ENCODE measurements at places on chromosomes 7 and 10.

DNA sequence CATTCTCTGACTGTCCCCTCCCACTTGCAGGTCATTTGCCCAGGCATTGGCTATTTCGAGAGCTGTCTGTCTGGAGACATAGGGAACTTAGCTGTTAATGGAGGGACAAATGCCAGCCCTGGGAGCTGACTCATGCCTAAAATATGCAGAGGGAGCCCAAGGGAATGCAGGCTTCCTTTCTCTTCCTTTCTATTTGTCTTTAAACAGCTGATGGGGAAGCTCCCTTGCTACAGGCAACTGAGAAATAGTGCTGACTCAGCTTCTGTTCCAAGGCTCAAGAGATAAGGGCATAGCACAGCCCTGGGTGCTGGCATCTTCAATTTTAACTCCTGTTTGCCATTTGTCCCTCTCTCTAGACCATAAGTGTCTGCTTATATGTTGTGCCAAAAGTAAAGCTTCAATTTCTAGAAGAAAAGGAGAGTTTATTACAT is 82.7 kb upstream of the C1GALT1 start:
- peak; percentile 94 for DNase-seq

DNA sequence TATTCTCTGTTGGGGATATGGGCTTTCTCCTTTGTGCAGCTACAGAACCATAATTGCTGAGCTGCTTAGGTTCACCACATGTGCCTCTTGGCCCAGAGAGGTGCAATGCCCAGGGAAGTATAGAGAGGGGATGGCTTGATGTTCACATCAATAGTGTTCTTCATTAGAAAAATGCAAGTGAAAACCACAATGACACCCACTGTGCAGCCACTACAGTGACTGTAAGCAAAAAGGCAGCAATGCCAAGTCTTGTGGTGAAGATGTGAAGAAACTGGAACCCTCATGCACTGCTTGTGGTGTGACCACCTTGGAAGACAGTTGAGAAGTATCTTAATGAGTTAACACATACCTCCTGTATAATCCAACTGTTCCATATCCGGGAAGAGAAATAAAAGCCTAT is 318.9 kb upstream of the ZMIZ1 start:
- DNase-seq, result no peak

DNA sequence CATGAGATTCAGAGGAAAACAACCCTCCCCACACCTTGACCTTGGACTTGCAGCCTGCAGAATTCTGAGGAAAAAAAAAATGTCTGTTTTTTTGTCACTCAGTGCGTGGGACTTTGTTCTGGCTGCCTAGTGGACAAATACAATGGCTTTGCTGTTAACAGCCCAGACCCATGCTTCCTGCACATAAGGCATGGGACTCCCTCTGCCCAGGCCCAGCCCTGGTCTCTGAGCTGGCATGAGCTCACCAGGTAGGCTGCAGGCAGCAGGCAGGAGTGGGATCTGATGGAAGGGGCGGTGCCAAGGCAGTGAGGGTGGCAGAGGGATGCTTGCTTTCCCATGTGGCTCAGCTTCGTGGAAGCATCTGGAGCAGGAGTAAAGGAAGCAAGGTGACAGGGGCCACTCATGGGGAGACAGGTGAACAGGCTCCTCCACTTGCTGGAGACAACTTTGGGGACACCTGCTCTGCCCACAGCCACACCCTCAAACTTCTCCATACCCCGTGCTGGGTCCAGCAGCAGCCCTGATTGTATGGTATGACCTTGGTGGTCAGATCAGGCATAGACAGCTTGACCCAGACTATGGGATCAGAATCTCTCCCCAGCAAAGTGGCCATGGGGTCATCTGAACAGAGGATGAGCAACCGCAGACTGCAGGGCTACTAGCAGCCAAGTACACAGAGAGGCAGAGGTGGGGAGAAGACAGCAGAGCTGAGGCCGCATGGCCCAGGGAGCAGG is 27.0 kb downstream of the ANXA8 start:
- DNase-seq, result no peak

GRCh38 chr10:74799721-74800221 is 26.6 kb upstream of the KAT6B start:
- no peak for DNase-seq

GRCh38 chr10:115945701-115946445 is 327.1 kb downstream of the GFRA1 start:
- no peak for DNase-seq

- no peak for DNase-seq
Observed at GRCh38 chr10:62916141-62916603, 100.0 kb upstream of the EGR2 start.

DNA sequence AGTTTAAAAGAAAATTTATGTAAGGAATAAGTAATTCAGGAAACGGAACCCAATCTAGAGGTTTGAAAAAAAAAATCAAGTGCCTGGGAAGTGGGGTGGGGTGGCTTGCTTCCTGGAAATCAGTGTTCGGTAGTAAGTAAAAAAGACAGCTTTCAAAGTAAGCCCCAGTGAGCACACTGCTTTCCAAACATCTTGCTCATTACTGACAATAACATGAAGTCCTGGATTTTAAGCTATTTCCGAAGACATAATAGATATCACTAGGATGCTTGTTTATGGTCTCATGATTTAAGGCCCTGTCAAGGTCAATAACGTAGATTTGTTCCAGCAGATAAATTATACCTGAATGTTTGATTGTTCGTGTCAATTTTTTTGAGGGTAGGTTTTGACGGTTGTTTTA is 1.3 kb downstream of the STAMBPL1 start:
- no peak for DNase-seq

DNA sequence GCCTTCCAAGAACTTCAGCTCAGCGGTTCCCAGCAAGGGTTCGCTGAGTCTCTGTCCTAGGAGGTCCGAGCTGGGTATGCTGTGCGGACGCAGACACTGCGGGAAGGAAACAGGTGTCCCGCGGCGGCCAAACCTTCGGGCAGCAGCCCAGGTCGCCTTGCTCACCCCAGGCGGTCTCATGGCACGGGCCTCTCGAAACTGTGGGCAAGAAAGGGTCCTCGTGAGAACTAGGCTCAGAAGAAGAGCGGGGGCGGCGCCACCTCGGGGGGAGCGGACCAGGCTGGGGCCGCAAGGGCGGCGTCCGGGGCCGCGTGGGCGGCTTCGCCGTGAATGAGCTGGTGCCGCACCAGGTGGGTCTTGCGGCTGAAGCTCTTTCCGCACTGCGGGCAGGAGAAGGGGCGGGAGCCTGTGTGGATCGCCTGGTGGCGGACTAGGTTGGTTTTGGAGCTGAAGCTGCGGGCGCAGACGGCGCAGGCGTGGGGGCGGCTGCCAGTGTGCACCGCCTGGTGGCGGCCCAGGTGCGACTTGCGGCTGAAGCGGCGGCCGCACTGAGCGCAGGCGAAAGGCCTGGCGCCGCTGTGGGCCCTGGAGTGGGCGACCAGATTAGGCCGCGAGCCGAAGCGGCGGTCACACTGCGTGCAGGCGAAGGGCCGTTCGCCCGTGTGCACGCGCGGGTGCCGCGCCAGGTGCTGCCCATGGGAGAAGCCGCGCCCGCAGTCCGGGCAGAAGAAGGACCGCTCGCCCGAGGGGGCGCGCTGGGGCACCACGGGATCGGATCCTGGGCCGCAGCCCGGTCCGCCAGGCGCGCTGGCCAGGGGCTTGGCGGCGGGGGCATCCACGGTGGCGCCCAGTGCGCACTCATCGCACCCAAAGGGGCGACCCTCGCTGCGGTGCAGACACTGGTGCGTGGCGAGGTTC is 8.6 kb downstream of the ZNF467 start:
- no peak for DNase-seq

DNA sequence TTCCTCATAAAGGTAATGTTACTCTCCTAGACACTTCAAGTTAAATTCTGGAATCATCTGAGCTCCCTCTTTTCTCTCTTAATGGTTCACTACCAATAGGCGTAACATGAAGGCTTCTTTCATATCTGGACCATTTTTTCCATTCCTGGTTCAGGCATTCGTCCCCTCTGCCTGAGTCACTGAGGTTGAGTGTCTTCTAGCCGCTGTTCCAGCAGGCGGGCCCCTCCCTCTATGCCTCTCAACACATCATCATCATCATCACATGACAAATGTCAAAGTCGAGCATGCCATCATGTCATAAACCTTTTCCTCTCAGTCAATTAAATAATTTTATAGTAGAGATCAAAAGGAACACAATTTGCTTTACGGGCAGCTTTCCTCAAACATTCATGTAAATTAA is 168.9 kb upstream of the ASAH2 start:
- peak; percentile 31 for DNase-seq

- DNase-seq, result no peak
Observed at GRCh38 chr10:113414543-113414942, 138.3 kb upstream of the HABP2 start.

DNA sequence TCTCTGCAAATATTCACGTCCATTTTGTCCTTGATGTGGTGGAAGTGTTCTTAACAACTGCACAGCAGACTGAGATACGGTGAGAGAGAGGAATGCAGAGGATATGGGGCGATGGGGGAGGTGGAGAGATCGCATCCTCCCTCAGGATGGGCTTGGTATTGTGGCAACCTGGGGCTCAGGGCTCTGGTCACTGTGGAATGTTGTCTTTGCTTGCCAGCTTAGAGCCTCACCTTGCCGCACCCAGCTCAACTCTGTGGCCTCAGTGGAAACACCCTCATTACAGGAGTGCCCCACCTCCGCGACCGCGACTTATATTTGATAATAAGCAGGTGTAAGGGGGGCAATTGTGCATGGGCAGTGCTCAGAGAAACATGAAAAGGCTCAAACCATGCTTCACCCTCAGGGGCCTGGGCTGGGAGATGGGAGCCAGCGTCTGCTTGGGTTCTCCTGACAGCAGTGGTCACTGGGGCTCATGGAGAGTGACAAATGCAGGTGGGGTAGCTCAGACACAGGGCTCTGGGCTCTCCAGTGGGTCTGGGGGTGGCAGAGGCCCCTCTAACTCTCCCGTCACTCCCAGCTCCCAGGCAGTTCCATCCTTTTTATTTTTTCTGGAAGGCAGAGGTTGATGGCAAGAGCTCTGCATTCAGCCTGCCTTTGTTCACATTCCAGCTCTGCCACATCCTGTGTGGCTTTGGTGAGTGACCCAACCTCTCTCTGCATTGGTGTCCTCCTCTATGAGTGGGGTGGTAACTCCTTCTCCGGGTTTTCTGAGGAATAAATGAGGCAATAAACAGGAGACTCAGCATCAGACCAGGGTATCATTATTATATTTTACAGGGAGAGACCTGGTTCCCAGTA is 43.1 kb upstream of the EMX2 start:
- DNase-seq, result no peak

GRCh38 chr10:50228672-50229071 is 22.6 kb downstream of the ASAH2 start:
- no peak for DNase-seq

DNA sequence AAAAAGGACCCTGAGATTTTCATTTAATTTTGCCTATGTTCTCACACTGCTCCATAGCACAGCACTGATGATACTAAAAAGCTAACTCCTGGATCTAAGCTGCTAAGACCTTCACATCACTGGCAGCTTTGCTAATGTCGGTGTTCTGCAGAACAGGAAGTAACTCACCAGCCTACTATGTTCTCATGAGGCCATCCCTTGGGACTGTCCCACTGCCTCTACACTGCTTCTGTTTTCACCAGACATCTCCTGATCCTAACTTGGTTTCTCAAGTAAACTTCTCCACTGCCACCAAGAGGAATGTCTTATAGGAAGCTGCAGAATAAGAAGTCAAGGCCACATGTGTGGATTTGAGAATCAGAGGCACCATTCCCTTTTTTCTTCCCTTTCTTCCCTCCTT is 15.1 kb downstream of the HTR7 start:
- no peak for DNase-seq

DNA sequence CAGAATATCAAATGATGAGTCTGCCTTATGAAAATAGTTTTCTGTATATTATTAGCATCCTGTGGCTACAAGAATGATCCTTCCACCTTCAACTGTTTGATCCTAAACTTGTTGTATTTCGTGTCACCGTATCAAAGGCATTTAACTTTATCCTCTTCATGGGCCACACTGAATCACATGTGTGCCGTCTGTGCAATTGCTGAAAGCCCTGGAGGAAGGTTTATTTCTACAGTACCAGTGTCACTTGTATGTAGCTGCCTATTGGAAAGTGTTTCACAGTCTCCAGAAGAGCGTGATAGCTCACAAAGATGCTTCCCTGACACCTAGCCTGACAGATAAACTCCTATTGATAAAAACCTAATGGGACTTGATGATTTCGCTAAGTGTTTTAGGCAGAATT is 94.5 kb downstream of the ITGA8 start:
- DNase-seq, result no peak

GRCh38 chr10:44966129-44966815 is 6.7 kb downstream of the RASSF4 start:
- no peak for DNase-seq

DNA sequence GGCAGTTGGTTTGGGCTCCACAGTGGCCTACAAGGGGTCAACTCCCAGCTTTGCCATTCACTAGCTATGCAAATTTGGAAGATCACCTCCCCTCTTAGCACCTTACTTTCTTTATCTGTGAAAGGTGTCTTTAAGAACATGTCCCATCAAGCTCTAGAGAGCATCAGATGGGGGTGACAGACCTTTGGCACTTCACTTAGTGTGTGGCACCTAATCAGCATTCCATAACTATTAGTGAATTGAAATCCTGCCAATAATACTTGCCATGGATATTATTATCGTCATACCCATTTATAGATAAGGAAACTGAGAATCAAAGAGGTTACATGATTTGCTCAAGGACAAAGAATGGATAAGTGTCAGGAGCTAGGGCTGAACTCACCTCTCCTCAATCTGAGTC is 51.9 kb downstream of the PLPP4 start:
- no peak for DNase-seq

DNA sequence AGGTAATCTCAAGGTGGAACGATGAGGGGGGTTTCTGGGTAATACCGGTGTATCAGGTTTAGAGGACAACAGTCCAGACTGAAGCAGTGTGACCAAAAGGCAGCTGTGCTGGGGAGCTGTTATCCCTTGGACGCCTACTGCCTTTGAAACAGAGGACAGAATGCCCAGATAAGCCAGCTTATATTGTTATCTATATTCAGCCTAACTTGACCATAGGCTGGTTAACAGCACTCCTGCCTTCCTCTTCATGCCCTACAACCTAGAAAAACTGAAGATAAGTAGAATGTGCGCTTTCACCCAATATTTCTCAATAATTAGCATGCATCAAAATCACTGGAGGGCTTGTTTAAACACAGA is 44.9 kb downstream of the IL6 start:
- DNase-seq, result no peak

DNA sequence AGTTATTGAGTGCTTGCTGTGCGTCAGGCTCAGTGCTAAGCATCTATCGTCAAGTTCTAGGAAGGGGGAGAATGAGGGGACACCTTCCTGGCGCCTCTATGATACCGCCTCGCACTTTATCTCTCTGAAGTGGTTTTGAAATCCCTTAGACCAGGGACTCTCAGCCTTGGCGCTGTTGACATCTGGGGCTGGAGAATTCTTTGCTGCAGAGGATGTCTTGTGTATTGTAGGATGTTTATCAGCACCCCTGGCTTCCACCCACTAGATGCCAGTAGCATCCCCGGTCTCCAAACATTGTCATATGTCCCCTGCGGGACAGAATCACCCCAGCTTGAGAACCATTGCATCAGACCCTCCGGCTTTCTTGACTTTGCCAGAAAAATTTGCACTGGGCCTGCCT is 285.5 kb downstream of the CCDC3 start:
- DNase-seq, result no peak

- no peak for DNase-seq
Observed at GRCh38 chr10:109846832-109847231, 76.5 kb downstream of the XPNPEP1 start.
